ENCODE measurements at places on chromosomes 6 and 20. TPM values are rescaled to one million over a fixed set of nuclear protein-coding genes. Genes with fewer than 3 reads are reported as not detected.

BPIFB2 gene
- polyA plus RNA-seq = not detected

SMLR1 gene
- not detected for polyA plus RNA-seq

SIRPA gene
- 8.0 TPM for polyA plus RNA-seq

GSTA3 gene
- not detected for polyA plus RNA-seq

C6orf118 gene
- 3.3 TPM for polyA plus RNA-seq

MMUT gene
- polyA plus RNA-seq = 37.8 TPM

ACTL10 gene
- polyA plus RNA-seq = not detected

FNDC11 gene
- polyA plus RNA-seq = not detected

TBXT gene
- not detected for polyA plus RNA-seq

IFNGR1 gene
- polyA plus RNA-seq = 102 TPM

PGK2 gene
- polyA plus RNA-seq = not detected

HLA-DOA gene
- polyA plus RNA-seq = not detected

MLN gene
- polyA plus RNA-seq = not detected

TCP11 gene
- 0.94 TPM for polyA plus RNA-seq

GRM1 gene
- polyA plus RNA-seq = 200 TPM

CCM2L gene
- 0.13 TPM for polyA plus RNA-seq

AP5S1 gene
- 9.7 TPM for polyA plus RNA-seq

MEI4 gene
- 1.1 TPM for polyA plus RNA-seq

BPI gene
- not detected for polyA plus RNA-seq

HLA-DPB1 gene
- 112 TPM for polyA plus RNA-seq

Measured in Purkinje cell (primary cell).